HEK293T (cell line): ENCODE measurements at places on chromosomes 13 and 19.
A peak's percentile ranks its signal among the peaks of the same experiment; 100 is the strongest.

DNA sequence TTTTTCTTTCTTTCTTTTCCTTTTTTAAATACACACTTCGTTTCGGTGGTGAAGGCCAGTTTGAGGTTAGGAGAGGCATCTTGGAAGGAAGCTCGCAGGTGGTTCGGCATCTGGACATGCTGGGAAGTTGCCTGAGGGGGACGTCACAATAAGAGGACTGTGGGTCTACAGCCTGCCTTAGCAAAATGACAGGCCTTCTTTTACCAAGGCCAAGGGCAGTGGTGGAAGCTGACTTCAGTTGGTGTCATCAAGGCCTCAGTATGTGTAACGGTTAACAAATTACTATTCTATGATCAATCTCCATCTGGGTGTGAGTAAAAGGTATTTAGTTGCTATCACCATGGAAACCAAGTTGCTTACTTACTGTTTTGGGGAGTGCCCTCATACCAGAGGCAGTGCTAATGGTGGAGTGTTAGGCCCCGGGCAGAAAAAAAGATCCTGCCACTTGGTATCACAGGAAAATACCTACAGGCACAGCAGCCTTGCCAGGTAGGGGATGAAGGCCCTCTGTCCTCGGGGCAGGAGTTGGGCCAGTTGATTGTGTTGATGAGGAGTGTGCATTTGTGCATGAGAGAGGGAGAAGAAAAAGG is 10.3 kb downstream of the ACTN4 start:
- no peak for DNase-seq

GRCh38 chr13:112907871-112908331 is 61.1 kb upstream of the MCF2L start:
- no peak for DNase-seq

DNA sequence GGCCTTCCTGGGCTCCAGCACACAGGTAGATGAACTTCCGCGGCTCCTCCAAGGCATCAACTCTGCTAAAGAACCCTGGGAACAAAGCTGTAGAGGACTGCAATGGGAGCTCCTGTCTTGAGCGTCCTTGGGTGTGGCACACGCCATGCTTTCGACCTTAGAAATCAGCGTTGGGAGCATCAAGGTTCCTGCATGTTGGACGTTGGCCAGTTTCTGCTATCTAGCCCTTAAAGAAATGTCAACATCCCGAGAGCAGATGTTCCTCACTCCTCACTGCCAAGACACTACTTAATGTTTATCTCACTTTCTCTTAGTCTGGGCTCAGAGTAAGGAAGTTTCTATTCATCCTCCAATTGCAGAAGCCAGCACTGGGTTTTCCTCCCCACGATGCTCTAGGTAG is 70.6 kb upstream of the MEDAG start:
- DNase-seq, result no peak

DNA sequence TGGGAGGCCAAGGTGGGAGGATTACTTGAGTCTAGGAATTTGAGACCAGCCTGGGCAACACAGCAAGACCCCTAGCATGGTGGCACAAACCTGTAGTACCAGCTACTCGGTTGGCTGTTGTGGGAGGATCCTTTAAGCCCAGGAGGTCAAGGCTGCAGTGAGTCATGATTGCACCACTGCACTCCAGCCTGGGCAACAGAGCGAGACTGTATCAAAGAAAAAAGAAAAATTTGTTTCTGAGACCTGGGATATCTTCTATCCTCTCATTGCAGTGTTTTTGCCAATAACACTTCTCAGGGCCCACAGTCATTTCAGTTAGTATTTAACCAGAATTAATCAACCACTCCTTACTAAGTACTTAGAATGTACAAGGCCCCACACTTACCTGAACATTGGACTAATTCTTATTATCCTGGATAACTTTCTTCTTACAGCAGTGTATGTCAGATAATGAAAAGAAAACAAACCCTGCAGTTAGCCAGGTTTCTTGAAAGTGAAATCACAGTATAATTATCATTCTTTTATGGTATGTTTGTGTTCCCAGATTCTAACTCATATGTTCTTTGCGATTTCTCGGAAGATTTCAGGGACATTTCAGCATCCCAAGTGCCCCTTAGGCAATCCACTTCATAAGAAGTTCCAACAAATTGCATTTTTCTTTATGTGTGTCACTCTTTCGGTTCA is 75.6 kb upstream of the KLF5 start:
- DNase-seq, result no peak

GRCh38 chr13:28890712-28891111 is 70.6 kb downstream of the MTUS2 start:
- DNase-seq, result no peak

- DNase-seq, result no peak
Observed at GRCh38 chr19:56668676-56669075, 2.9 kb downstream of the ZNF835 start.

DNA sequence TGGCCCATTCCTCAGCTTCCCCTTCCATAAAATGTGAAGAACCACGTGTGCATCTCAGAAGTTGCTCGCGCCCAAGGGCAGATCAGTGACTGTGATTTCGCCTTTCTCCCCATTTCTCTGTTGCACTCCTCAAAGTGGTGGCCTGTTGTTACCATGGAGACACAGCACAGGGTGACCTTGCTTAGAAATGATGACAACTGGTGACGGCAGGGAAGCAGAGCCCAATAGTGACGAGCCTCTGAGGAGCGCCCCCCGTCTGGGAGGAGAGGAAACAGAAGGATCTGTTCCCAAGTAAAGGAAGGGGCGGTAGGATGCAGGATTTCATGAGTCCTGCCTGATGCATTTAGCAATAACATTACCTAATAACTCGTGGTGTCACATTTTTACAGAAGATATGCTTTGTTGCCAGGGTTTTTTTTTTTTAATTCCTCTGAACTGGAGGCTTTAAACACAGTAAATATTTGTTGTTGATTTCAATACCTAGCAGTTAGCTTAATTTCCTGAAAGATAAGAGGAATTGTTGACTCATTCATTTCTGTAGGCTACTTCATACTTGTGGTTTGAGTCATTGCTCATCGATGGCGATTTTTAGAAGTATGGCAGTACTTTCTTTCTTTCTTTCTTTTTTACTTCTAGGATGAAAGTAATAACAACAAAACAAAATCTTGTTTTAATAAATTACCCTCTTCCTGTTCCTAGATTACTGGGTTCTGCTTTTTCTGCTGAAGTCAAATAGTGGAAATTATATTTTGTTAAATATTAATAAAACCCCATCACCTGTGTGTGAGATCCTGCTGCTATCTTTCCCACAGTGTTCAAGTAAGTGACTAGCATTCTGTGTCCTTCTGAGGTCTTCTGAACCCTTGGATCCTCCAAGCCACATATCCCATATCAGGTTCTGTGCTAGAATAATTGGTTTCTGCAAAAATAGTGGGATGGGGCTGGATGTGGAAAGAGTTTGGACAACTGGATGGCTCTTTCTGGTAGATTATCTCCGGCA is 36.0 kb downstream of the MBNL2 start:
- DNase-seq, result peak; percentile 50

DNA sequence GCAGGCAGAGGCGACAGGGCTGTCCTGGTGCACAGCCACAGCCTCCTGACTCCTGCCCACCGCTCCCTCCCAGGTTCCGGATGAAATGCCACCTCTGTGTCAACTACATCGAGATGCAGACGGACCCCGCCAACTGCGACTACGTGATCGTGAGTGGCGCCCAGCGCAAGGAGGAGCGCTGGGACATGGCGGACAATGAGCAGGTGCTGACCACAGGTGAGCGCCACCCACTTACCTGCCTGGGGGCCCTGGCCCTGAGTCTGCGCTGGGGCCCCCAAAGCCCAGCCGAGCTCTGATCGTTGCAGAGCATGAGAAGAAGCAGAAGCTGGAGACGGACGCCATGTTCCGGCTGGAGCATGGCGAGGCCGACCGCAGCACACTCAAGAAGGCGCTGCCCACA is 5.5 kb upstream of the MRI1 start:
- no peak for DNase-seq

DNA sequence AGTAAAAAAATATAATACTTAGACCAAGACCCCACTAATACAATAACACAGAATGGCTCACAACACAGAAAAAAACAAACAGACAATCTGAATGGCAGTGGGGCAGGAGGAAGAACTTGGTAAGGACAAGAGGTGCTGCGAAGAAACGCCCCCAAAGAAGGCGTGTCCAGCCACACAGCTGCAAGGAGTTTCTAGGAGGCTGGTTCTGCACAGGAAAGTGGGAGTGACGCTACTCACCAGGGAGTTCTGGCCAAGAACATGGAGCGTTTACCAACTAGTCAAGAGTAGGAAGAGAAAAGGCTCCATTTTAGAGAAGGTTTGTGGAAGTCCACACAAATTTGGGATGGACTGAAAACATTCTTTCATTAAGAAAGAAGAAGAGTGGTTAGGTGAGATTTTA is 95.3 kb upstream of the SLC15A1 start:
- DNase-seq, result no peak

DNA sequence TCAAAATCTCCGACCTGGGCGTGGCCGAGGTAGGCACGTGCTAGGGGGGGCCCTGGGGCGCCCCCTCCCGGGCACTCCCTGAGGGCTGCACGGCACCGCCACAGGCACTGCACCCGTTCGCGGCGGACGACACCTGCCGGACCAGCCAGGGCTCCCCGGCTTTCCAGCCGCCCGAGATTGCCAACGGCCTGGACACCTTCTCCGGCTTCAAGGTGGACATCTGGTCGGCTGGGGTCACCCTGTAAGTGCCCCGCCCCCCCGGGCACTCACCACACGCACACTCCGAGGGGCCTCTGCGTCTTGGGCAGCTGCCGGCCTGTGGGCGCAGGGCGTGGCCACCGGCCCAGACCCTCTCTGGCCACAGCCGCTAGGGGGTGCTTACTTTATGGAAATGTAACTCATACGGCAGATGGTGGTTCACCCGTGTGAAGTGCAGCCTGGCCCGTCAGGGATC is 14.9 kb downstream of the STK11 start:
- no peak for DNase-seq

DNA sequence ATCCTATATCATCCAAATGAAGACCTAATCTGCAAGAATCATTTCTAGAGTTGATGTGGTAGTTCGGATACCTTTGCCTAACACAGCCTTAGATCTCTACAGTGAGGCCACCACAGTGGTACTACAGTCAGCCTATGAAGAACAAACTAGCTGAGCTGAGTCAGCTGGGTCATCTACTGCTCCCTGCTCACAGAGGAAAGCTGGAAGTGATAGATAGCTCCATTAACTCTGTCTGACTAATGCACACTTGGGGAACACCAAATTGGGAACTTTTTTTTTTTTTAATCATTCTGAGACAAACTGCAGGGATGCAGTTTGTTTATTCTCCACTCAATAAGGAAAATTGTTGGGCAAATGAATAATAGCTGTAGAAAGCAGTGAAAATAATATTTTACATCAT is 1160.6 kb downstream of the PCDH9 start:
- no peak for DNase-seq

GRCh38 chr13:52838433-52839107 is 9.9 kb downstream of the PCDH8 start:
- peak; percentile 37 for DNase-seq

GRCh38 chr13:108070491-108070890 is 144.8 kb downstream of the LIG4 start:
- DNase-seq, result no peak

DNA sequence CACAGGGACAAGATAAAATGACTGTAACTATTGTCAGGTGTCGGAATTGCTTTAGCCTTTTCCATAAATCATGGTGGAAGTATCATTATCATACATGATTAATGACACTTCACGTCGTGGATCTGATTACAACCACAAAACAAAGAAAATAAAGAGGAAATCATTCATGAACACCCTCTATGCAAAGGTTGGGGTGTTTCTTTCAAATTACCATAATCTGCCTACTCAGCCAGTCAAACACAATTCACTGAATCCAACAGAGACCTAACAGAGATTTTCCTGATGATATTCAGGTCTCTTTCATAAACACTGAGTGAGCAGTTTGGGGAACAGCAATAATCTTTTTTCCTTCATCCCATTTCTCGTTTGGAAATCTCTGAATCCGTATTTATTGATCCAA is 625.6 kb downstream of the DCT start:
- DNase-seq, result no peak

GRCh38 chr13:64160479-64160878 is 2744.8 kb upstream of the PCDH20 start:
- no peak for DNase-seq

DNA sequence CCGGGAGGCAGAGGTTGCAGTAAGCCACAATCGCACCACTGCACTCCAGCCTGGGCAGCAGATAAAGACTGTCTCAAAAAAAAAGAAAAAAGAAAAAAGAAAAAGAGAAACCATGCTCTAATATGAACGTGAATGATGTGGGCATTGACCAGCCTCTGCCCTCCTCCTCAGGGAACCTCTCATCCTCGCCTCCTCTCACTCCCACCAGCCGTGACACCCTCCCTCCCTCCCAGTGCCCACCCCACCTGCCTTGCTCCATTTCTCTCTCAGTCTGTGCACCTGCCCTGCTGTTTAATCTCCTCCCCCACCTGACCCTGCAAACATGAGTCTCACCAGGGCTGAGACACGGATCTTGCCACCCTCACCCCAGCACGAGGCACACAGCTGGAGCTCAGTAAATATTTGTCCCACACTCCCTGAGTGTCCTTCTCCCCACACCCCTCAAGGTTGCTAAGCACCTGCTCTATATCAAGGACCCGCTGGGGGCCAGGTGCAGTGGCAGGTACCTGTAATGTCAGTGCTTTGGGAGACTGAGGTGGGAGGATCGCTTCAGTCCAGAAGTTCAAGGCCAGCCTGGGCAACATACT is 7.5 kb upstream of the BCAT2 start:
- no peak for DNase-seq
